B cell (primary cell): ENCODE measurements at places on chromosomes 6 and 20. TPM values are rescaled to one million over a fixed set of nuclear protein-coding genes. Genes with fewer than 3 reads are reported as not detected.

The MEP1A gene
- not detected in 2 replicates for polyA plus RNA-seq

The KIF25 gene
- not detected in 2 replicates for polyA plus RNA-seq

The NOX3 gene
- polyA plus RNA-seq, result not detected in 2 replicates

The CYP39A1 gene
- polyA plus RNA-seq, result not detected in 2 replicates

The MEI4 gene
- polyA plus RNA-seq, result not detected in 2 replicates

DNA sequence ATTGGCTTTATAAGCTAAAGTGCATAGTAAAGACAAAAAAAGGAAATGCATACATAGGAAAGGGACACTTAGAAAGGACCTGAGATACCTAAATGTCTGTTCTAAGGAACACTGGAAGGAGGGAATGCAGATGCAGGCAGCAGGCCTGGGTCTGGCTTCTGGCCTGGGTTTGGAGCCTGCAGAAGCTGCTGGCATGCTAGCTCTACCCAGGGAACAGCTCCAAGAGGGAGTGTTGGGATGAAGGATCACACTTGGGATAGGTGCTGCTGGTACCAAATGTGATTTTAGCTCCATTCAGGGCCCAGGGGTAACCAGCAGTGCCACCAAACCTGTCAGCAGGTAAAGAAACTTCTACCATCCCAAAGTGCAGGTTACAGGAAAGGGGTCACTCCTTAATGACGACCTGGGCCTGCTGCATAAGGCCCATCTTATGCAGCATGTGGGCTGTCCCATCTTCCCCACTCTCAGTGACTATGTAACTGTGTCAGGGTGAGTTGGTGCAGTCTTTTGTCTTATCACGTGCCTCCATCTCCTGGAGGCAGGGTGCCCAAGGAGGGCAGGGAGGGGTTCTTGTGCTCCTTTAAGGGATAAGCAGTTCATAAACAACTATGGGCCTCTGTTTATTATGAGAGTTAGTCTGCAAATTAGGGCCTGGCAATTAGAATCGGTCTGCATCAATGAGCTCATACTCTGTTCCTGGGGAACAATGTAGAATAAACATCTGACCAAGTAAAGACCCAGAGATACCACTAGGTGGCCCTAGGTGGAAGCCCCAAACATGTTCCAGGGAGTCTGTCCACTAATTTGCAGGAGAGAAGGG, 26.9 kb downstream of the DDX27 start:
- no peak overlapping the region for H3K4me3 ChIP-seq
- no peaks in the 10 kb centered on the region for H3K27me3 ChIP-seq
- H3K4me1 ChIP-seq, result no peaks in the 10 kb centered on the region

GRCh38 chr6:143301188-143301587, 149.3 kb downstream of the ADAT2 start:
- no peak for DNase-seq
- no peaks in the 10 kb centered on the region for H3K36me3 ChIP-seq
- no peak overlapping the region for H3K4me3 ChIP-seq
- no peak overlapping the region for H3K27ac ChIP-seq
- H3K27me3 ChIP-seq, result no peaks in the 10 kb centered on the region
- no peaks in the 10 kb centered on the region for H3K4me1 ChIP-seq

GRCh38 chr6:22067122-22067521, 229.7 kb downstream of the PRL start:
- no peak overlapping the region for H3K27ac ChIP-seq
- H3K27me3 ChIP-seq, result no peaks in the 10 kb centered on the region
- no peaks in the 10 kb centered on the region for H3K36me3 ChIP-seq
- no peak for DNase-seq
- H3K4me1 ChIP-seq, result peaks cover 9% of the 10 kb centered on the region
- H3K4me3 ChIP-seq, result no peak overlapping the region

DNA sequence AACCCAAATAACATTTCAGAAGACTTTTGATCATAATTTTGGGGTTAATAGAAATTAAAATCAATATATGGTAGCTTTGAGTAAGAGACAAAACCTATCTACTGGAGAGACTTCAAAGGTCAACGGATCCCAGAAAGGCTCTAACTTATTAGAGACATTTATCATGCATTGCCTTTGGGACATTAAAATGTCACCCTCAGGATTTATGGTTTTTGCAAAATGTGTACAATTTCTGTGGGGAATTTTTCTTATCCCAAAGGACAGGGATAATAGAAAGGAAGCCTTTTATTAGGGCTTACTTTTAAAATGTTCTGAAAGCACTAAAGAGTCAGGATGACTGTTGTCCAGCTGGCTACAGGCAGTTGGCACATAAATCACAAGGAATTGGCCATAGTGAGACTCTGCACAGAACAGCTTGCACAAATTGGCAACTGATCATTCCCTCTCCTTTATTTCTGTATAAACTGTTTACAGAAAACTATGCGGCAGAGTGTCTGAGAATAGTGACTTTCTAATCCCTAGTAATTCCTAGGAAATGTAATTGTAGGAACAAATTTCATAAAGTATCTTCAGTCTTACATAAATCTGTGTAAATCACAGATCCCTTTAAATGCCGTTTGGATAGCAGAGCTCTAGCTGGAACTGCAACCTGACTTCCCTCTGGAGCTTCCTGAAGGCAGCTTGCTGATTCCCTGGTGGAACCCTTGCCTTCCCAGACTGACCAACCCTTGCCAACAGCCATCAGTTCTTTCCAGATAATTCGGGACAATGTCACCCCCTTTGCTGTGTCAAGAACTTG, 201.1 kb upstream of the PREP start:
- no peak overlapping the region for H3K27ac ChIP-seq
- DNase-seq, result no peak
- no peaks in the 10 kb centered on the region for H3K27me3 ChIP-seq
- H3K36me3 ChIP-seq, result no peaks in the 10 kb centered on the region
- H3K4me1 ChIP-seq, result no peaks in the 10 kb centered on the region
- no peak overlapping the region for H3K4me3 ChIP-seq

DNA sequence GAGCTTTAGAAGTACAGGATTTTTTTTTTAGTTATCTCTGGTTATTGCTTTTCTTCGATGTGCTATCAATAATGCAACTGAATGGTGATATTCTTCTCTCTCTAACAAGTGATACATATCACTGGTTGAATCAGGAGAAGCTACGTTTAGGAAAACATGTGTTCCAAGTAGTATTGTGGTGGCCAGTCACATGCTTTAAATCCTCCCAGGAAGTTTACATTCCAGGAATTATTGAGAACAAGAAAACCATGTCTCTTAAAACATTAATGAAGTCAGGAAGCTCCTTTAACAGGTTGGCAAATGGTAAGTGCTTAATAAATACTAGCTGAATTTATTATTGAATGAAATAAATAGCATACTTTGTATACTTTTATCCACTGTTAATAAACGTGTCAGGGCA, 371.1 kb downstream of the BCKDHB start:
- DNase-seq, result no peak
- no peaks in the 10 kb centered on the region for H3K27me3 ChIP-seq
- no peaks in the 10 kb centered on the region for H3K4me1 ChIP-seq
- H3K36me3 ChIP-seq, result no peaks in the 10 kb centered on the region
- no peak overlapping the region for H3K27ac ChIP-seq

- no peaks in the 10 kb centered on the region for H3K27me3 ChIP-seq
- no peak overlapping the region for H3K4me3 ChIP-seq
- no peak for DNase-seq
Observed at GRCh38 chr6:159996626-159997497, 28.0 kb downstream of the IGF2R start.

DNA sequence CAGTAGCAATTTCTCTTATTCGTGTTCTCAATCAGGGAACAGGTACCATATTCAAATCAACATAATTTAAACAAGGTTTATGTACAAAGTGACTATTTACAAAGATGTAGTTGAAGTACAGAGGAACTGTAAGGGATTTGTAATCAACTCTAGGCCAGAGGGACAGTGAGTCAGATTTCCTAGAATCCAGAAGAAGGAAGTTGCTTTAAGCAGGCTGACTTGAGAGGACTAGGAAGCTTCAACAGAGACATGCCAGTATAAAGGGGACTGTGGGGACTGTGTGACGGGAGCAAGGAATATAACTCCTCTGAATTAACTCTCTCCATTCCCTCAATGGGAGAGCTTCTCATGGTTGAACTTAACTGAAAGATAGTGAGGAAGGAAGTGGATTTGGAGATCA, 427.4 kb upstream of the JAG1 start:
- no peak for DNase-seq
- no peaks in the 10 kb centered on the region for H3K4me1 ChIP-seq
- H3K27ac ChIP-seq, result no peak overlapping the region
- no peaks in the 10 kb centered on the region for H3K36me3 ChIP-seq
- H3K27me3 ChIP-seq, result no peaks in the 10 kb centered on the region

DNA sequence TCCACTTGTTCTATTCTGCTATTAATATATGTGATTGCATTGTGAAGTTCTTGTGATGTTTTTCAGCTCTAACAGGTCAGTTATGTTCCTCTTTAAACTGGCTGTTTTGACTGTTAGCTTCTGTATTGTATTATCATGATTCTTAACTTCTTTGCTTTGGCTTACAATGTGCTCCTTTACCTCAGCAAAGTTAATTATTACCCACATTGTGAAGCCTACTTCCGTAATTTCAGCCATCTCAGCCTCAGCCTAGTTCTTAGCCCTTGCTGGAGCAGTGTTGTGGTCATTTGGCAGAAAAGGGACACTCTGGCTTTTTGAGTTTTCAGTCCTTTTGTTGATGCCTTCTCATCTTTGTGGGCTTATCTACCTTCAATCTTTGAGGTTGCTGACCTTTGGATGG, 440.2 kb downstream of the TBC1D32 start:
- H3K27ac ChIP-seq, result no peak overlapping the region
- H3K27me3 ChIP-seq, result no peaks in the 10 kb centered on the region
- H3K4me3 ChIP-seq, result no peak overlapping the region
- no peaks in the 10 kb centered on the region for H3K36me3 ChIP-seq
- no peak for DNase-seq

- peaks cover 7% of the 10 kb centered on the region for H3K4me1 ChIP-seq
- H3K4me3 ChIP-seq, result no peak overlapping the region
- H3K27ac ChIP-seq, result no peak overlapping the region
- peaks cover 3% of the 10 kb centered on the region for H3K27me3 ChIP-seq
- no peak for DNase-seq
- no peaks in the 10 kb centered on the region for H3K36me3 ChIP-seq
Observed at GRCh38 chr6:29764422-29765196, 41.4 kb downstream of the HLA-F start.

DNA sequence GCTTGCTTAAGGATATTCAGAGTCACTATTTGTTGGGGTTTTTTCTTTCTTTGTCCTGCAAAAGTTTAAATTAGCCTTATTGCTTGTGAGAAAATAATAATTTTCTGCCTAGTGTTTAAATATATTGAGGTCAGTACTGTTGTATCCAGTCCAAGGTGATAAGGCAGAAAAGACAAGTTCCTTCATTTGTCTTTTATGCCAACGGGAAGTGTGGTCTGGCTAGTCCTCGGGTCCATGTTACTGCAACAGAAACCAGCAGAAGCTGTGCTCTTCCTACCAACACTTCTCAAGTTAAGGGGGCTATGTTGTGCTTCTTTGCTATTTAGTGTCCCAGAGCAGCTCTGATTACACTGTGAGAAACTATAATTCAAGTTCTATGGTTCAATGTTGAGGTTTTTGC, 301.1 kb downstream of the TBC1D7 start:
- no peak overlapping the region for H3K27ac ChIP-seq
- H3K4me3 ChIP-seq, result no peak overlapping the region
- no peaks in the 10 kb centered on the region for H3K27me3 ChIP-seq
- H3K4me1 ChIP-seq, result no peaks in the 10 kb centered on the region

DNA sequence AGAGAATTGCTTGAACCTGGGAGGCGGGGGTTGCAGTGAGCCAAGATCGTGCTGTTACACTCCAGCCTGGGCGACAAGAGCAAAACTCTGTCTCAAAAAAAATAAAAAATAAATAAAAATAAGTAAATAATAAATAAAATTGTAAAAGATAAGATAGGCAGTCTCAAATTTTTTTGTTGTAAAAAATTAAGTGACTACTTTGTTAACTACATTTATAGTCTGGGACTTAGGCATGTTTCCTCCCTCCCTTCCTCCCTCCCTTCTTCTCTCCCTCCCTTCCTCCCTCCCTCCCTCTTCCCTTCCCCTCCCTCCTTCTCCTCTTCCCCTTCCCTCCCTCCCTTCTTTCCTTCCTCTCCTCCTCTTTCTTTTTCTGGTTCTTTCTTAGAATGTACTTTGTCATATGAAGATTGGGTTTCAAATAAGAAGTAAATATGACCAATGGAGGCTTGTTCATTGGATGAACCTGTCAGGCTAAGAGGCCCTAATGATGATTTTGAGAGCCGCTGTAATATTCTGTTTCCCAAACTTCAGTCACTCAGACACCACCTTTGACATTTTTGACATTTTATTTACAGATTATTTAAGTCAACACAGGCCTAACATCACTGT, 24.2 kb downstream of the ZFP64 start:
- H3K27ac ChIP-seq, result no peak overlapping the region
- no peak for DNase-seq

- H3K4me3 ChIP-seq, result peak overlapping the region; percentile 100
- H3K36me3 ChIP-seq, result no peaks in the 10 kb centered on the region
- peak overlapping the region; percentile 97 for H3K27ac ChIP-seq
- H3K27me3 ChIP-seq, result no peaks in the 10 kb centered on the region
- DNase-seq, result peak; percentile 94
Observed at GRCh38 chr6:32941214-32941768, 463 bp upstream of the HLA-DMB start.

DNA sequence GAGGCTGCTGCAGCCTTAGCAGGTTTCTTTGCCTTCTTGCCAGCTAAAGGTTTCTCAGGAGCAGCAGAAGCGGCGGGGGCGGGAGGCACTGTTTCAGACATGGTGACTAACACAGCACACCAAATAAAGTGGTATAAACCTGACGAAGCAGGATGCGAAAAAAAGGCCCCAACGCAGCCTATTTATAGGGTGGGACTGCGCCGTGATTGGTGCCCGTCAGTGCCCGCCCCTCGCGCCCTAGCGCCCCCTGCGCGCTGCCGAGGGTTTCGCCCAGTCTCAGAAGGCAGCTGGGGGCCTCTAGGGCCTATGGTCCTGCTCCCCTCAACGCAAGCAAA, 55.0 kb downstream of the TRIM38 start:
- no peaks in the 10 kb centered on the region for H3K36me3 ChIP-seq
- H3K27me3 ChIP-seq, result no peaks in the 10 kb centered on the region
- no peak overlapping the region for H3K27ac ChIP-seq
- H3K4me3 ChIP-seq, result peak overlapping the region; percentile 24

DNA sequence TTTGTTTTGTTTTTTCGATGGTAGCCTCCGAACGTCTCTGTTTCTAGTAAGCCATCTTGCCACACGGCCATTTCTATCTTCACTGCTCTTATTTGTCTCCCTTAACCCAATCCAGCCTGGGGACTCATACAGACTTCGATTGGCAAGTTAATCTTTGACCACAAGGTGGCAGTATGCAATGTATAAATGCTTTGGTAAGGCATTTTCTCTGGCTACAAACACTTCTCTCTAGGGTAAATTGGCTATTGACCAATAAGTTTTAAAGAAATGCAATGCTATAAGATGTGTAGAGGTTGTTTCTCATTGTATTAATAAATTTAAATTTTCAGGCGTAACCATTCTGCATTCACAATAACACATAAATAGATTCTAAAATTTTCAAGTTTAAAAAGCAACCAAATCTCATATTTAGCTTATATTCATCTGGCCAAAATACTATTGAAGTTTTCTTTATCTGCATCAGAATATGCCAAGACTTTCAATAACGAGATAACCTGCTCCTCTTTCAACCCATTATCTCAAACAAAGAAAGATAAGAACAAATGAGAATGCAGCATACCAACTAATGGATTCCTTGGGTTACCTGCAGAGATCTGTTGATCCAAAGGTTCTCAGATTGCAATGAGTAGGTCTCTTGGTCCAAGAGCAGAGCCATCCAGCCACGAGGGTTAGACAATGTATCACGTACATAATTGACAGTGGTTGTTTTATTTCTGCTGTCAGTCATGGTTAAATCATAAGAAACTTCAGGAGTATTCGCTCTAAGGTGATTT, 231.9 kb downstream of the PKHD1 start:
- DNase-seq, result peak; percentile 55
- H3K4me3 ChIP-seq, result no peak overlapping the region
- no peak overlapping the region for H3K27ac ChIP-seq
- no peaks in the 10 kb centered on the region for H3K36me3 ChIP-seq
